Adipocyte (in vitro differentiated cells): ENCODE measurements at places on chromosomes 1 and 21.

DNA sequence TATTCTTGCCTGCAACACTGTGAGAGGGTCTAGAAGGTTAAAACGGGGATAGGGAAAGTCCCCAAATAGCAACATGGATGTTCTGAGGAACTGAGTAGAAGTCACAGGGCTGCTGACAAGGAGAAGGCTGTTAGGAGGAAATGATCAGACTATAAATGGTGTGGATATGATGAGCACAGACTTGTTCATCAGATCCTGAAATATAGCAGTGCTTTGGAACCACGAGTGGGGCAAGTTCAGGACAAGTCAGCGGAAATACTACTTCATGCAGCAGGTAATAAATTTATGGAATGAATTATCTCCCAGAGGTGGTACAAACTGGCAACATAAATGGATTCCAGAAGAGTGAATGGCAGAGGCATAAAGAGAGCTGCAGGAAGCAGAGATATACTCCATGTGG lies 3.2 kb upstream of the KIAA0040 start:
- no peak for DNase-seq

DNA sequence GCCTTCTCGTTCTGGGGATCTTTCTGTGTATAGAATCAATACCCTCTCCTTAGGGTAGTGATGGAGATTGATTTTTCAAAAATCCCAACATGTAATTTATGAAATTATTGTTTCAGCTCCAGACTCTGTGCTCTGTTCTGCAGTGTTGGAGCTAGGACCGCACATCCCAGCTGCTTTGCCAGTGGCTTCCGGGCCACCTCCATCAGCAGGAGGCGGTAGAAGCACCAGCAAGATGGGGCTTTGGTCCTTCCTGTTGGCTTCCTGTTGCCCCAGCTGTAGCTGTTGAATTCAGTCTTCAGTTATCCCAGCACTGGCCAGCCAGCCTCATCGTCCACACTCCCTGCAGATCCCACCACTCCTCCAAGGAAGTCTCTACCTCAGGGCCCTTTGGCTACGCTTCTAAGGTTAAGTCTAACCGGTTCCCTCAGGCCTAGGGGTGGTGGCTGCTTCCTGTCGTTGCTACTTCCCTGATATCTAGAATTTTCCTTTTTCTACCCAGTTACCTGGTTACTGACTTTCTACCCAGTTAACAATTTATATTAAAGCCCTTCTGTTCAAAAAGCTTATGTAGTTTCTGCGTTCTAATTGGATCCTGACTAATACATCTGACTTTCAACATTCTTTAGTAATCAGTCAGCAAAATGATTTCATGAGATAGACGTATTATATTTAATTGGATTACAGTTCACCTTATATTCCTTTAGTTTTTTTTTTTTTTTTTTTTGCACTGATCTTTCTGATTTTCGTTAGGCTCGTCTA lies 24.6 kb downstream of the GALNT2 start:
- DNase-seq: peak; percentile 64

DNA sequence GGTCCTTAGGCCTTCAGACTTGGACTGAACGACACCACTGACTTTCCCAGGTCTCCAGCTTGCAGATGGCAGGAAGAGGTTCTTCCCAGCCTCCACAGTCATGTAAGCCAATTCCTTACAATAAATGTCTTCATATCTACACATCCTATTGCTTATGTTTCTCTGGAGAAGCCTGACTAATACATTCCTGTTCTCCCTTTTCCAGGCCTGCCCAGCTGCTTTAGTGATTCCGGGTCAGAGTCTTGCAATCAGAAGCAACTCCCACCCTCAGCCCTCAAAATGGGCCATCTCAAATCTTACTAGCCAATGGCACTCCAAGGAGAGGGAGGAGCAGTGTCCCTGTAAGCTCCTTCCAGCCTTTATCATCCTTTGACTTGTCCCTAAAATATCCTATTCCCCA lies 16.4 kb upstream of the CPT2 start:
- DNase-seq: peak; percentile 34

DNA sequence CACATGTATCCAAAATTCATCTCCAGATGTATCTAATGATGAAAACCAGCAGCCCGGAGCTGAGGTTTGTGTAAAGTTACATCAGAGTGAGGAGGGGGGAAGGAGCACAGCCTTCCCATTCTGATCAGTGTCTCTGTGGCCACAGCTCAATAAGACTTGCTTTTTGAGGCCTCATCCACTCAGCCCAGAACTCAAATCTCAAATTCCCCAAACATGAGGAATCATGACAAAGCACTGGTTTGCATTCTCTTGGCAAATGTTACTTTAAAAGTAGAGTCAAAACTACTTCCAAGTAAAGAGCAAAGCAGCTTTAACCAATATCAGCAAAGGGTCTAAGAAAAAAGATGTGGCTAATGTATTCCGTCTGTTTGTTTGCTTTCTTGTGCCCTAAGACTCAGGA lies 30.9 kb downstream of the CCN1 start:
- peak; percentile 83 for DNase-seq

- no peak for DNase-seq
Measured at GRCh38 chr21:29664615-29665014, 275.2 kb downstream of the GRIK1 start.
